ENCODE measurements at places on chromosomes 5 and 9.

- no peak for DNase-seq
Measured at GRCh38 chr9:121949766-121950165, 143.3 kb downstream of the TTLL11 start.

DNA sequence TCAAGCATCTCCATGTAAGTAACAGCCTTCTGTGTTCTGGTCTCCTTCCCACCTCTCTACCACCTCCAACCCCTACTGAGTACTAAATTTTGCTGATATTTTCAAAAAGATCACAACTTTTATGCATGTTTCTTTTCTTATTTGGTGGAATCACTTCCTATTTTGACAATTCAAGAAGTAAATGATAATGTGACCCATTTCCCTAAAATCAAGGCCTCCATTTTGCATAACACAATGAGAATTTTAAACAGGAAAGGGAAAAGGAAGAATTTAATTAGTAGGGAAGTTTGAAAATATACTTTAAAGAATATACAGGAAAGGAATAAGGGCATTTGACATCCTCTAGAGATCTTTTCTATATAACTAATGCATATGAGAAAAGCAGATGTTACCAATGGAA, 212.9 kb upstream of the RASA1 start:
- no peak for DNase-seq

DNA sequence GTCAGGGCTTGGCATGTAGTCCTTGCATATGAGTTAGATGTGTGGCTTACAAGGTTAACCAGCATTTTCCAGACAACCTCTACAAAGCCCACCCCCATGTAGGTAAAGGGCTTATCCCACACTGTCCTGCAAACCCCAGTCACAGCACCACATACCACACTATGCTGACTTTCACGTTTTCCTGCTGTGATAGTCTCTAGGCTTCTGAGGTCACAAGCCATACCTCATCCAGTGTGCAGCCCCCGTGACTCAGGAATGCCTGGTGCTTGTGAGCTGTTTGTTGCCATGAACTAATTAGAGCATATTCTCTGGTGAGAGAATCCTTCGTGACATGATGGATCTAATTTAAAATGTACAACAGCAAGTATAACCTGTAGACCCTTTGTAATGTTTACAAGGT, 50.8 kb downstream of the ERAP1 start:
- peak; percentile 14 for DNase-seq

- no peak for DNase-seq
Measured at GRCh38 chr9:87580941-87581438, 83.3 kb downstream of the DAPK1 start.

GRCh38 chr5:88745093-88745696, 137.8 kb downstream of the MEF2C start:
- DNase-seq = no peak

DNA sequence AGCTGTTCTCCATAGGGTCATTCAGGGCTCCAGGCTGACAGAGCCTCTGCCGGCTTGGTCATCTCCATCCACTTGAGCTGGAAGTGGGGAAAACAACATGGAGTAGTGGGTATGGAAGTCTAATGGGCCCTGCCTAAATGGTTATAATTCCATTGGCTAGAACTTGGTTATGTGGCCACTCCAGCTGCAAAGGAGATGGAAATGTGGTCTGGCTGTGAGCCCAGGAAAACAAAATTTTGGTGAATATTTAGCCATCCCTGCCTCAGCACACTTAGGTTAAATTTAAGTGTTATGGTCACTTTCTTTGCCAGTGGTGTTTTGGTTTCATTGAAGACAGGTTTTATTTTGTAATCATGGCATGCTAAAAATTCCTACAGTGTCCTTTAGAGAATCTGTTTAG, 112.3 kb downstream of the SMARCA2 start:
- DNase-seq = peak; percentile 62

DNA sequence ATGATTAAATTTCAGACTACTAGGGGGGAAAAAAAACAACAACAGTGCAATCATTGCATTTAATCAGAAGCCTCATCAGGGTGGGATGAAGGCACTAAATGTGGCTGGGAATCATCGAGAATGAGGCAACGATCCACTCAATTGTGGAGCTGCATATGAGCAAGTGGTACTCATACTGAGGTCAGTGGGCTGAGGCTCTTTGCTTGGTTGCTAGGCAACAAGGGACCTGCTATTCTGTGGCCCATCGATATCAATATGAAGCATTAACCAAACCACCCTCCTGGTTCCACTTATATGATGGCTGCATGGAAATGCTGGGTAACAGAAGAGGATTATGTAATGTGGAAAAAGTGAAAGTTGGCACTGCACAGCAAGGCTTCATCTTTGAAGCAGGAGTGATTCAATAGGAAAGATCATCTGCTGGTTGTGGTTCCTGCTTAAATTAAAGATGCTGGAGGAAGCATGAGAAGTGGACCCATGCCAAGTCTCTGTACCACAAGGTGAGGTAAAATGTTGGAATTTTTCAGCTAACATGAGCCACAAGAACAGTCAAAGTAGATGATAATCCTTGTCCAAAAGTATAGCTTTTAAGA, 159.8 kb upstream of the HMHB1 start:
- DNase-seq = peak; percentile 35

DNA sequence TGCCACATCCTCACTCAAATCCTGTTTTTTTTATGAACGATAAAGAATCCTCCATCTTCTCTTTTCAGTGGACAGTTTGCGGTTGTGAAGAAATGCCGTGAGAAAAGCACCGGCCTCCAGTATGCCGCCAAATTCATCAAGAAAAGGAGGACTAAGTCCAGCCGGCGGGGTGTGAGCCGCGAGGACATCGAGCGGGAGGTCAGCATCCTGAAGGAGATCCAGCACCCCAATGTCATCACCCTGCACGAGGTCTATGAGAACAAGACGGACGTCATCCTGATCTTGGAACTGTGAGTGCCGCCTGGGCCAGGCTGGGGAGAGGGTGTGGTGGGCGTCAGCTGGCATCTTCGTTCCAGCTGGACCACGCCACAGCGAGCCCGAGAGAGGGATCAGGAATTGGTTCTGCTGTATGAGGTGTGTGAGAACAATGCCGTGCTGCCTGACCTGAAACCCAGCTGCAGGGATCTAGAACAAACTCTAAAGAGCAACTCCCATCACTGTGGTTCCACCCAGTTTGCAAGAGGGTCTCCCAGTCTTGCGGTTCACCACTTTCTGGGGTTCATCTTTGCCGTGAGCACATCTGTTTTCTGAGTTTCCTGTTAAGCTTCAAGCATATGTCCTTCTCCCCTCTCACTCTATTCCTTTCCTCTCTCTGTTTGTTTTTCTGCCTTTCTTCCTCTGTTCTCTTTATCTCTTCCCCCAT, 107.4 kb downstream of the DAPK1 start:
- no peak for DNase-seq

DNA sequence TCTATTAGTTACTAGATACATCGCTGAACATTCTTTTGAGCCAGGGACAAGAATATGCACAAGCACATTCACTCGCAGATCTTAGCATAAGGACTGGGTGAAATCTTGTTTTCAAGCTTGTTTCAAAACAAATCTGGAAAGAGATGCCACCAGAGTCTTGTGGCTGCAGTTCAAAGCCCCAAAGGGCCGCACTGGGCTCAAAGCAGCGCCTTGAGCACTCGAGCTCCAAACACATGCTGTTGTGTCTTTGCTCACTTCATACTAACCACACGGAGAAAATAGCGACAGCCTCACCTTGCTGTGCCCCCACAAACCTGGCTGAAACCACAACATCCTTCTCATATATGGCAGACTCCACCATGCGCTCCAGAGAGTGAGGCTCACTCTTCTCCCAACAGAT, 34.2 kb upstream of the IL7R start:
- DNase-seq = no peak

DNA sequence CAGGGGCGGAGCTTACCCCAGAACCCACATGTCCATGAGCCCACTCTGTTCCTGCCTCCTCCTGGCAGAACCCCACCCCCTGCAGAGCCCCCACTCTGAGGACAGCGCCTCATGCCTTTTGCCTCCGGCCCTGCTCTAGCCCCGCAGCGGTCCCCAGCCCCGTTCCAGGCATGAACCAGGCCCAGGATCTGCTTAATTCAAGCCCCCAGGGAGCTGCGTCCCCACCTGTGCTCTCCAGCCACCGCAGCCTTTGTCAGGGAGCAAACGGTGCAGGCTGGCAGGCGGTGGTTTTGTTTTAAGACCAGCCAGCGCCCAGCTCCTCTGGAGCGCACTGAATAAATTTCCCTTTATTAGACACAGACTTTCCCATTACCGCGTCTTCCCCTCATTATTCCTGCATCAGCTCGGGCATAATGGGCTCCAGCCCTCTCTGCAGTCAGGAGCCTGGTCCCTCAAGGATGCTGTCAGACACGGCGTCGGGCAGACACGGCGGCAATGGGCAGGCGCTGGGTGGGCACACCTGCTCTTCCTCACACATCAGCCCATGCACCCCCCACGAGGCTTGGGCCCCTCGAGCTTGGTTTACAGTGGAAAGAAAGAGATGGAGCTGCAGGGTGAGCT, 137.6 kb downstream of the OLFM1 start:
- no peak for DNase-seq

Data from fibroblast of skin of right quadriceps (primary cell).